ENCODE measurements at places on chromosomes 12 and 14. TPM values are rescaled to one million over a fixed set of nuclear protein-coding genes. Genes with fewer than 3 reads are reported as not detected.

DNA sequence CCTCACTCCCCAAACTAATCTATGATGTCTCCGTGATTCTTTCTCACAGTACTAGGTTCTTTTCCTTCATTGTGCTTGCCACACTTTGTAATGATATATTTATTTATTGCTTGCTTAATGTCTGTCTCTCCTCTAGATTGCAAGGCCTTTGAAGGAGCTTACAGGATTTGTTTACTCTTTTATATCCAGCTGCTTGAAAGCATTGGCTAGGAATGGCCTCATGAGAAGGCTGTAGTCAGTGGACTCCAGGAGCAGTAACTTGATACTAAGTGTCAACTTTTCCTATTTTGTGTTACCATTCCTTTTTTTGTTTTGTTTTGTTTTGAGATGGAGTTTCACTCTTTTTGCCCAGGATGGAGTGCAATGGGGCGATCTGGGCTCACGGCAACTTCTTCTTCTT is 7.3 kb upstream of the FAM234B start:
- no peak for DNase-seq

KCNJ8 gene
- total RNA-seq: 10.5 TPM

BEST3 gene
- total RNA-seq: not detected

- no peak for DNase-seq
Measured at GRCh38 chr14:61542848-61543790, 152.2 kb upstream of the HIF1A start.

- no peak for DNase-seq
Measured at GRCh38 chr12:121872546-121873215, 14.0 kb upstream of the HPD start.

GRCh38 chr12:7646178-7646475 is 19.6 kb downstream of the APOBEC1 start:
- no peak for DNase-seq

DNA sequence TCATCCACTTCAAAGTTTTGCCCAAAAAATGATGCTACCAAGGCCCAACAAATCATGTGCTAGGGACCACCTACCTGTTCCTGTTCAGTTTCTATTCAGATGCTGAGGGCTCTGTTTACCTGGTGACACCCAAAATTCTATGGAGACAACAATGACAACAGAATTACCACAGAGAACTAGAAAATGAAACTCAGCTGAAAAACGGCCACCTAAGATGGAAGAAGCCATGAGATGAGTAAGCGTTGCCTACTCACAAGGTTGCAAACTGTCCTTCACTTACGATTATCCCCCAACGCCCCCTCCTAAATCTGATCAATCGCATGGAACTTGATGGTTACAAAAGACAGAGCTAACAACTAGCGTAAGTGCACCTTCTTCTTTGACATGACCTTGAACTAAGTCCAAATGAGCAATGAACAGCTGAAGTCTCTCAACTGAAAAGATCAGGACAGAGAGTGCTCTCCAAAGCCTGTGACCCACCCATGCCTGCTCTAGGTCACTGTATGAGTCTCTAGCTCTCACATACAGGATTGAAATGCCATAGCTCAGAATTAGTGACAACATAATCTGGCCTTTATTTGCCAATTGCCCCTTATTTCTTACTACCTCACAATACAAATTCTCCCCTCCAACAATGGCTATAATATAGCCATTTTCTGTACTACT is at the start of gene RNASE11:
RNASE11 (minus strand) TSS at position 513 of the 666 bp plus-strand sequence.
- no peak for DNase-seq

DNA sequence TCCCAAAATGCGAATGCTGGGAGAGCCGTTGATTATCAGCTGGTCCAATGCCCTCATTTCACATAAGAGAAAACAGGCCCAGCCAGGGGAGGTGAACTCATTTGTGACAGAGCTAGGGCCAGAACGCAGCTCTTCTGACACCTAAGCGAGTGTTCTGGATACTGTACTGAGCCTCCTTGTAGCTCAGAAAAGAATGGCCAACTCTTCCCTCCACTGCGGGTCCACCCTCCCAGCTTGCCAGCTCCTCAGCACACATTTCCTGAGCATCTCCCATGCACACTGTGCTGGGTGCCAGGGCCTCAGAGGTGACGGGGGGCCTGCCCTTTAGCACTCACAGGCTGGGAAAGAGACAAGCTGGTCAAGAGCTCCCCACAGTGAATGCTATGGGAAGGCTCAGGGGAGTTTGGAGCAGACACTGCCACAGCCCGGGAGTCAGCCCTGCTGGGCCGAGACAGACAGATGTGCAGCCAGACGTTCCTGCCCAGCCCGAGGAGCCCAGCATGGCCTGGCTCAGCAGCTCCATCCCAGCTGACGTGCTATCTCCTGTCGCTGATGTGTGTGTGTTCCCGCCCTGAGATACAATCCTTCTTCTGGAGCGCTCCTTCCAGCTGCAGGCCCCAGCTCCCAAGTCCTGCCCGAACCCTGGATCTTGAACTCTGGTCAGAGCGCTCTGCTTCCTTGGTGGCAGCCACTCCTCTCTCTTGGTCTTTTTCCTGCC is 3.5 kb downstream of the CMTM5 start:
- DNase-seq: no peak

DNA sequence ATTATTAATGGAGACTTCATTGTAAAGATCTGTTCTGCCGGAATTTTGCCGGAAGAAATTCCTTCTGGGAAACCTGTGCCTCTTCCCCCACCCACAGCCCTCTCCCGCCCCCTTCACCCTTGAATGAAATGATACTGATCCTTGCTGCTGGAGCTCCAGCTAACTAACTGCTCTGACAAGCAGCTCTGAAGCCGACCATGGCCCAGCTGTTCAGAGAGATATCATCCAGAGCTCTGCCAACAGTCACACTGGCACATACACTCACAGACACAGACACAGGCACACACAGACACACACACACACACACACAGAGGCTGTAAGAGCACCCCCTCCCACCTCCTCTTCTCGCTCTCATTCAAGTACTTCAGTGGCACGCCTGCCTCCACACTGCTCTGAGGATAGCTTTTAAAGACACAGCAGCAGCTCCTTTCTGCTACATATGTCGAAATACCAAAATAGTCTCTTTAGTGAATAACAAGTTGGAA is 88.6 kb downstream of the R3HDM2 start:
- DNase-seq: no peak

GRCh38 chr12:48882972-48883304 is 17.3 kb upstream of the RND1 start:
- DNase-seq: no peak

GRCh38 chr14:75141062-75141461 is 14.2 kb upstream of the NEK9 start:
- DNase-seq: no peak

C3AR1 gene
- total RNA-seq: 4.6 TPM

DNA sequence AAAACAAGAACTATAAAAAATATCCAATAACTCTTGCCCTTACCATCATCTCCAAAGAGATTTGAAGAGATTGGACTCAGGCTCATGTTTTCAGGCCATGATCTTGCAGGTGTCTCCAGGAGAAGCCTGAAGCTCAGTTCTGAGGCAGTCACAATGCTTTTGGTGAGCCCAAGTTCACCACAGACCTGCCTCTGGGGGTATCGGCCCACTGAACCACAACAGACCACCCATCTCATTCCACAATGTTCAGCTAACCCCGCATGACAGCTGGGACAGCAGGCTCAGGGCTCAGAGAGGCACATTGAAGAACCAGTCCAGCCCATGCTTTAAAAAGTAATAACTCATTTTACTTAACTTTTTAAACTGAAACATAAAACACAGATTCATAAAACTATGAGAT is 28.3 kb upstream of the APOLD1 start:
- DNase-seq: no peak

MYO1H gene
- not detected for total RNA-seq

DNA sequence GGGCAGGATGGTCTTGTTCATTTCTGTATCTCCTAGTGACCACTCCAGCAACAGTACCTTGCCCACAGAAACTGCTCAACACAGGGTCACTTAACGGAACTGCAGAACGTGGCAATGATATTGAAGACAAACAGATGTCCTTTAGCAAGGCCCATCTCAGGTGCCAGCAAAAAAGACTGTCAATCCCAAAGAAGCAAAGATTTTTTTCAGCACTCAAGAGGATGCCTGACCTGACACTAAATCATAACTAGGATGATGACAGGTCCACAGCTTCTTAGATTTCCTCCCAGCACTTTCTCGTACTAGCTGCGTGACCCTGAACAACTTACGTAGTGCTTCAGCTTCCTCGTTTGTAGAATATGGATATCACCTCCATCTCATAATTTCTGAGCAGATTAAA is 39.4 kb downstream of the ATP2B1 start:
- DNase-seq: no peak

- DNase-seq: no peak
Measured at GRCh38 chr12:98894412-98895085, 249.5 kb downstream of the APAF1 start.

Data from ureter (tissue), 1 donor.